Stimulated activated CD8-positive, alpha-beta memory T cell treated with anti-CD3 and anti-CD28 coated beads, Interleukin-15, amount 100 ng/mL, for 4 hours (primary cell): ENCODE measurements at places on chromosomes 3 and 15.

GRCh38 chr3:78875851-78876250 lies 891.9 kb downstream of the ROBO1 start:
- no peak for DNase-seq

- no peak for DNase-seq
These were observed 2.4 kb downstream of the TSC22D2 start for GRCh38 chr3:150410311-150411105.

GRCh38 chr3:195908694-195909581 lies 587 bp upstream of the TNK2 start:
- no peak for DNase-seq

- DNase-seq: no peak
These were observed 119.5 kb downstream of the TMCC1 start for GRCh38 chr3:129773691-129774663.

DNA sequence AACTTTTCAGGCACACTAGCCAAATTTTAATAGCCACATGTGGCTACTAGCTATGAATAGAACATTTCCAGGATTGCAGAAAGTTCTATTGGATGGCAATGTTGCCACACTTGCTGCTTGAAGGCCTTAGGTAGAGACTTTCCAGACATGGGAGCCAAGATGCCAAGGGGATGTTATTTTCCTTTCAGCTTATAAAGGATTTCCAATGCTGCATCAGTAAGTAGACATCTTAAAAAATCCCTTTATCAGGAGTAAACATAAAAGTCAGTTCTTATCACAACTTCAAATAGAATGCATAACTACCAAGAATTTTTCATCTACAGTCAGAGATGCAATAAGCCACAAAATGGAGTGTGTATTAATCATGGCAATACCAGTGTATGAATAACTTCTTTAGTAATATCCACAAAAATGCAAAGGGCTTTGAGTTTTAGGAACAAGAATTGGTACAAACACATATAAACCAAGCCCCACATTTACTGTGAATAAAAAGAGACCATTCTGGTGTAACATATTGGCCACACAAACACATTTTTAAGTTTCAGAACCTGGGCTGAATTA lies 457.1 kb upstream of the ADAMTS9 start:
- no peak for DNase-seq

GRCh38 chr3:19947549-19948225 lies 790 bp downstream of the RAB5A start:
- peak; percentile 44 for DNase-seq

- no peak for DNase-seq
These were observed 12.2 kb upstream of the HES1 start for GRCh38 chr3:194123726-194124125.

DNA sequence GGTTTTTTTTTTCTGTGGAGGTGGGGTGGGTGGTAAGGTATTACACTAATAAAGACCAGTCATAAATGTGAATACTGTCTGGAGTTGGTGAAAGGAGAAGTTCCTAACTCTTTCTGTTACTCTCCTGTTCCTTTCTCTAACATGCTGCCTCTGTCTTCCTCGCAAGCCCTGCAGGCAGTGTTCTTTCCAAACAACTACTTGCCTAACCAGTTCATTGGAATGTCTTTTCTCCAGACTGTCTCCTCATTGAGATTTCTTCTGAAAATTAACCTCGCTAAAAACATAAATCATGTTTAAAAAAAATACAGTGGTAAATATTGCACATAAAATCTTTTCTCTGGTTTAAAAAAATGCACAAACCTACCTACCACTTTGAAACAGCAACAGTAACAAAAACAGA lies 135.2 kb downstream of the TP63 start:
- DNase-seq: no peak

DNA sequence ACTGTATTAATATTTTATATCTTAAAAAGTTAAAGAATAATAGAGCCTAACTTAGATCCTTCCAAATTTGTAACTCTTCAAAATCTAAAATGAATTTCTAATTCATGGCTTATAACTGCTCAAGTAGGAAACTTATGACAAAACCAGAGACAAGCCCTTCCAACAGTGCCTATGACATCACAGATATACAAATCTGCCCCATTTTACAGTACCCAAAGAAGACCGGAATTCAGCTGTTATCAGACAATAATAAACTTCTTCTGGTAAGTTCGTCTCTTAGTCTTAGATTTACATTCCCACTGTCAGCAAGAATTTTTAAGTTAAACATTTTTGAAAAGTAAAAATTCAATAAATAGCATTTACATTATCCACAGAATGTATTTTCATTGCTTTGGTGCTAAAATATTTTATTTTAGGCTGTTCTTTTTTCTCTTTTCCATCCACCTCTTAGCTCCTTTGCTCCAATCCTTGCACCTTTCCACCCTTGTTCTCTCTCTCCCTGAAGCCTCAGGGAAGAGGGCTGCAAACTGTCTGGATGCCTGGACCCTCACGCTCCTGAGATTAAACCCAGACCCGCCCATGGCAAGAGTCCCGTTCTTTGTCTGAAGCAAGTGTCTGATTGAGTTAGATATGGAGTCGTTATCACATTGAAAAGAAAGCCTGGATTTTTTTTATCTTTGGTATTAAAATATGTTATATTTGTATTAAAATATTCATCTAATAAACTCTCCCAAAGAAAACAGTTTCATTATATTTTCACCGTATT lies 312.7 kb downstream of the ZBTB20 start:
- no peak for DNase-seq

DNA sequence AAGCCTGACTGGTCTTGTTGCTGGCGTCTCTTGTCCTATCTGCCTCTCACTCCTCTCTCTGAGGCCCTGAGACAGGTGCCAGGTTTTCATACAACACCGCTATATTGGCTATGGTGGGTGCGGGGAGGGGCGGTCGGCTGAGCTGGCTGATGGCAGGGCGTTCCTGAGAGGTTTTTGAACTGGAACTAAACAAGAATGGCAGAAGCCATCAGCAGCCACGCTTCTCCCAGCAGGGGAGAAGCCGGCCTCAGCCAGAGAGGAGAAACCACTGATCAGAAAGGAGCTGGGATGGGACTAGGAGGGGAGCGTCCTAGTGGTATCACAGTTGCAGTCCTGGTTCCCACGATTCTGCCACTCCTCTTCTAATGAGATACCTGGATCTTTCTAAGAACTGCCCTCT lies 89.9 kb upstream of the PRR23E start:
- no peak for DNase-seq

GRCh38 chr3:128279601-128279880 lies 126.3 kb downstream of the EEFSEC start:
- DNase-seq: no peak

- DNase-seq: no peak
These were observed 288 bp upstream of the NME9 start for GRCh38 chr3:138329984-138330293.

- no peak for DNase-seq
These were observed 131.1 kb downstream of the NUP210 start for GRCh38 chr3:13288732-13289718.

DNA sequence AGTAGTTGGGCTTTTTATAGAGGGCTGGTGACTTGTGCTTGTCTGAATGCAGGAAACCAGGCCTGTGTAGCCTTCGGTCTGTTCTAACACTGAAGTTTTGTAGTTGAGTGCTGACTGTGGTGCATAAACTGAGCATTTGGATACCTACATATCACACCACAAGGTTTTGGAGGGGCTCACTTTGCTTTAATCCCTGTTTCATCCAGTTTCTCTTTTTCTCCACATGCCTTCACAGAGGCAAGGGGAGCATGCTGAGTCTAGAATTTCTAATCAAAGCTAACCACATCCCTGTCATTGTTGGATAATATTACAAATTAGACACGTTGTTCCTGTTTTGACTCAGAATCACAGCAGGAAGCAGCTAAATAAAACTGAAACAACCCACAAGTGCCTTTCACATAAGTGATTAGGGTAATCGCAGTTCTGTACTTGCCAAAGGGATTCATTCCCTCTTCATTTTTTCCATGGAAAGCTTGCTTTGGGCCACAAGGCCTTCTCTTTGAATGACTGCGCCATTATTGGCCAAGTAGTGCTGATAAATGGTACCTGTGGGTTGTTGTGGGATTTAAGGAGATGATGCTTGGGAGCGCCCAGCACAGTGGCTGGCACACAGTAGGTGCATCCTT lies 48.9 kb downstream of the TGFBR2 start:
- DNase-seq: no peak

DNA sequence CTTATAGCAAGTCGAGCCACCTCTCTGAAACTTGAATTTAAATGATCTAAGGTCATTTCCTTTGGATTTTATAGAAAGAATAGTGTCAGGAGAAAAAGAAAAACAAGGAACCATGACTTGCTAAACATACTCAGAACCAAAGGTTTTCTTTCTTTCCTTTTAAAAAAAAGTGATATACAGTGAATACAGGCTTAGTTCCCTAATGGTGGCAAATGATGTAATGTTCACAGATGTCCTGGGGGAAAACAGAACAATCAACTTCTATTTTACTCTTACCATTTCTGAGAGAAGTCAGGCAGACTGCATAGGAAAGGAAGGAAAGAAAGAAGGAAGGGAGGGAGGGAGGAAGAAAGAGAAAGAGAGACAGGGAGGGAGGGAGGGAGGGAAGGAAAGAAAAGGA lies 56.5 kb downstream of the ST6GAL1 start:
- DNase-seq: no peak

- no peak for DNase-seq
These were observed 27.0 kb downstream of the PDE8A start for GRCh38 chr15:85008474-85009260.

DNA sequence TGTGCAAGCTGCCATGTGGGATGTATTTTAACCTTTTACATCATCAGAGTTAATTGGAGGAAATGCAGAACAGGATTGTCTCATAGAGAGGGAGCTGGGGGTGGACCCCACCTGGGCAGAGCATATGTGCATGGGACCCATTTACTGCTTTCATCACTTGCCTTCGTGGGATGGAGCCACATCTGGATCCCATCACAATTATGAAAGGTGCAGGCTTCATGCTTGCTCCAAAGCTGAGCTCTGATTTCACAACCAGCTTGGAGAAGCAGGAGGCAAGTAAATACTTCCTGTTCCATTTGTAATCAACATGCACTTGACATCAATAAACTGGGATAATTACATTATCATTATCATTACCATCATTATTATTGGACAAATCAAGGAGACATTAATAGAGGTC lies 161.9 kb downstream of the ALDH1A2 start:
- DNase-seq: no peak

GRCh38 chr3:50405249-50405648 lies 45.9 kb upstream of the TMEM115 start:
- DNase-seq: no peak

GRCh38 chr3:184260724-184261269 lies 556 bp downstream of the CAMK2N2 start:
- DNase-seq: no peak

GRCh38 chr15:81113204-81113657 lies 20.8 kb upstream of the CFAP161 start:
- no peak for DNase-seq

DNA sequence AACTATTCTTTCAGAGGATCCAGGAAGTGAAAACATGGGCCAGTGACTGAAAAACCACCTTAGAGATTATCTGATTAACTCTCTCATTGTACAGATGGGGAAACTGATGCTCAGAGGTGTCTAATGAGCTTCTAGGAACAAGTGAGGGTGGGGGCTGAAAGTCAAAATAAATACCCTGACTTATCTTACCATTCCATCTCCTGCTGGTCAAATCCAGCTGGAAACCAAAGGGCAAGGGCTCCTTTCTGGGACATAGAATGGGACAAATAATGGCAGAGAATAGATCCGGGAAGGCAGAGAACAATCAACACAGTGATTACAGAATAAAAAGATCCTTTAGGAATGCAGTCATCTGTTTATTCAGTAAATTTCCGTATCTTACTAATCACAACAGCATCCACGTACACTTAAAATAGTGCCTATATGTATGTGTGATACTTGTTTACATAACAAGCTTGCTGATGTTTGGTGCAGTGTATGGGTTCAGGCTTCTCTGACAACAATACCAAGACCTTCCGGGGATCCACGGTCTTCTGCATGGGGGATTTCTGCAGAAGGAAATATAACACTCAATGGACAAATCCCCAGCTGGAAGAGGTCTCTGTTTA lies 173.2 kb downstream of the THSD4 start:
- DNase-seq: no peak

- DNase-seq: no peak
These were observed 47.0 kb downstream of the MTHFS start for GRCh38 chr15:79849789-79850188.

GRCh38 chr3:142117056-142117851 lies 32.1 kb downstream of the TFDP2 start:
- no peak for DNase-seq

DNA sequence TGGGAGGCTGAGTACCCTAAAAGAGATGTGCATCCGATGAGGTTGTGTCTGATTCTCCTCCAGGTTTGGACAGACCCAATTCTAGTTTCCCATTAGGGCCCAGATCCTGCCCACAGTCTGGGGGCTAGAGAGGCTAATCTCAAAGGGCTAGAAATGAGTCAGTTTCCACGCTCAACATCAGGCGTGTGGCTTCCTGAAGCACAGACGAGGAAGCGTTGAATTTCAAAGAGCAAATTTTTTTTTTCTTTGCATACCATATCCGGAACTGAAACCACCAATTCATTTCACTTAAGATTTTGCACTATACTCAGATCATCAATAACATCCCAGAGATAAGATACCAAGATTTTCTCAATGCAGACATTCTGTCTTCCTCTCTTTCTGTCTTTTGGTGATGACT lies 173.8 kb upstream of the BCL6 start:
- DNase-seq: peak; percentile 21

- no peak for DNase-seq
These were observed 20.0 kb downstream of the TRIM71 start for GRCh38 chr3:32837789-32838188.

- DNase-seq: no peak
These were observed 26.1 kb downstream of the KY start for GRCh38 chr3:134624537-134625287.

DNA sequence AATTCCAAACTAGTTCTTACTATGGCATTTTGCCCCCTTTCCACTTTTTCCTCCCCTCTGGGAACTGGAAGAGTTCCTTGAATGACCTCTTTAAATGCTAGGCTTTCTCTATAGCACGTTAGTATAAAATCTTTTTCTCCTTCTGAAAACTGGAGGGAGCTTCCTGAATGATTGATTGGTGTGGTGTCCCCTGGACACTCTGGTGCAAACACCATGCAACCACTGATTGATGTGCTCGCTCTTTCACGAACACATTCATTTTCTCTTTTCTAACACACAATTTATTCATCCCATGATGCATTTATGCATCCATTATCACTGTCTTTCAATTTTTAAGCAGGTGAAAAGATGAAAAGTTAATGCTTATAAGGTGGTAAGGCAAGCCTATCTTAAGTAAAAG lies 159.1 kb upstream of the NANOGP8 start:
- no peak for DNase-seq

DNA sequence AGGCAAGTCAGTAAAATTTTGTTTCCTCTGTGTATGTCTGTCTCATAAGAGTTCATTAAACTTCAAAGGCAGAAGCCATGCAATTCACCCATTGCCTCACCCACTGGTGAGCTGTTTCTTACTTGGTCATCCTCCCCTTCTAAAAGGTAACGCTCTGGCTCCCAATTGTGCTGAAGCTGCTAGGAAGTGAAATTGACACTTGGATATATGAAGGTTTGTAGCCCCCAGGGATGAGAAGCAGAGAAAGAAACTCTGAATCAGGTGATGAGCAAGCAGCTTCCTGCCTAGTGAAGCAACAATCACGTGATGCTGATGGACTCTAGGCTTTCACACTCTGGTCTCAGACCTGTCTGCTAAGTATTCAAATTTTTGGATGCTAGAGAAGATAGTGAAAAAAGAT lies 70.7 kb downstream of the CD200R1L start:
- no peak for DNase-seq

- no peak for DNase-seq
These were observed 108.4 kb downstream of the MINAR1 start for GRCh38 chr15:79540551-79540950.

- DNase-seq: no peak
These were observed 117.8 kb downstream of the TFDP2 start for GRCh38 chr3:142031575-142031974.
